ENCODE measurements at places on chromosomes 5 and 9. TPM values are rescaled to one million over a fixed set of nuclear protein-coding genes. Genes with fewer than 3 reads are reported as not detected.

The OR1K1 gene
- total RNA-seq: not detected

The GIN1 gene
- total RNA-seq: 3.7 TPM

The PCDHGA7 gene
- 0.74 TPM for total RNA-seq

The WDR5 gene
- 63.5 TPM for total RNA-seq

The CCL27 gene
- 0.33 TPM for total RNA-seq

The BARHL1 gene
- total RNA-seq: 0.03 TPM

The PPP3R2 gene
- not detected for total RNA-seq

The GARIN3 gene
- not detected for total RNA-seq

The SUB1 gene
- total RNA-seq: 187 TPM

The HTR1A gene
- not detected for total RNA-seq

The NRARP gene
- total RNA-seq: 3.6 TPM

The PGM5 gene
- not detected for total RNA-seq

The HMCN2 gene
- 0.09 TPM for total RNA-seq

The C5orf52 gene
- total RNA-seq: not detected

The PCDHB3 gene
- total RNA-seq: 0.02 TPM

The ZBED3 gene
- total RNA-seq: 4.1 TPM

The TNFSF8 gene
- total RNA-seq: not detected

The RAB24 gene
- total RNA-seq: 20.6 TPM

The NUTM2G gene
- total RNA-seq: not detected

The OR1J2 gene
- not detected for total RNA-seq

The CDH18 gene
- not detected for total RNA-seq

The GMCL2 gene
- total RNA-seq: not detected

The MARCHF11 gene
- not detected for total RNA-seq

The CBY3 gene
- not detected for total RNA-seq

The NEUROG1 gene
- total RNA-seq: not detected

The SLC6A3 gene
- 1.3 TPM for total RNA-seq

The SLC25A2 gene
- not detected for total RNA-seq

The ZFP2 gene
- not detected for total RNA-seq

The SLC23A1 gene
- total RNA-seq: 1.3 TPM

The TEX48 gene
- total RNA-seq: not detected

The FIBCD1 gene
- total RNA-seq: 25.1 TPM

The MED27 gene
- 32.9 TPM for total RNA-seq

The CAST gene
- total RNA-seq: 167 TPM

The THBS4 gene
- total RNA-seq: 0.06 TPM

The RGMB gene
- 7.3 TPM for total RNA-seq

The FOXD4 gene
- 0.13 TPM for total RNA-seq

The REEP2 gene
- total RNA-seq: 5.8 TPM

The BTNL3 gene
- not detected for total RNA-seq

The SLC9A3 gene
- total RNA-seq: 2.2 TPM

The CDC20B gene
- total RNA-seq: 0.07 TPM

The DOCK2 gene
- total RNA-seq: 3.1 TPM

The DNAJB5 gene
- total RNA-seq: 9.5 TPM

The FBXO38 gene
- 14.6 TPM for total RNA-seq

The SLIT3 gene
- total RNA-seq: 13.0 TPM

The PFN3 gene
- total RNA-seq: not detected

The PCDHB4 gene
- total RNA-seq: 0.06 TPM
